Omental fat pad (tissue), 4 donors: ENCODE measurements at places on chromosomes 13 and 19.

- no peak for DNase-seq
Measured at GRCh38 chr13:33927315-33927714, 109.4 kb downstream of the RFC3 start.

GRCh38 chr19:15297416-15298224, 34.7 kb downstream of the BRD4 start:
- no peak for DNase-seq

GRCh38 chr13:50033725-50034124, 18.5 kb downstream of the KCNRG start:
- DNase-seq = no peak

GRCh38 chr19:43688059-43688701, 18.2 kb upstream of the PLAUR start:
- DNase-seq = no peak

DNA sequence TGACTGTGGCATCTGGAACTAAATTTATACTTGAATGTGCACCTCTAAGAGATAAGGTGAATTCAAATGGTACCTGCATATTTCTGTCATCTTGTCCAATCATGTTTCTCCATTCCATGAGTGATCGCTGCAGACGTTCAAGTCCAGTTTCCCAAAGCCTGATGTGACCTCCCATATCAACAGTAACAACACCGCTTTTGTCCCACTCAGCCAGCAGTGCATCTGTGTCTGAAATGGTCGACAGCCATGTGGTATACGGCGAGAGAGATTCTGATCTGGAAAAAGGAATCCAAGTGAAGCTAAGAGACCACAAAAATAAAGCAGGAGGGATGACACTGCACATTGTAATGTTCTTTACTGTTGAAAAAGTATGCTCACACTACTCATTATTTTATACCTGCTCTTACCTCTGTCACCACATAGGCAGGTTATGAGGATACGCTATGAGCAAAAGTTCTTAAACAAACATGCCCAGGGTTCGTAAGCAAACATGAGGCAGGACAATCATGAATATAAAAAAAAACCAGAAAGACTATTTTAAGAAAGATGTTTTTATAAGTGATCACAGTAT, 213.6 kb downstream of the RGCC start:
- DNase-seq = no peak

GRCh38 chr13:90365130-90365529, 982.4 kb upstream of the MIR17HG start:
- DNase-seq = no peak

DNA sequence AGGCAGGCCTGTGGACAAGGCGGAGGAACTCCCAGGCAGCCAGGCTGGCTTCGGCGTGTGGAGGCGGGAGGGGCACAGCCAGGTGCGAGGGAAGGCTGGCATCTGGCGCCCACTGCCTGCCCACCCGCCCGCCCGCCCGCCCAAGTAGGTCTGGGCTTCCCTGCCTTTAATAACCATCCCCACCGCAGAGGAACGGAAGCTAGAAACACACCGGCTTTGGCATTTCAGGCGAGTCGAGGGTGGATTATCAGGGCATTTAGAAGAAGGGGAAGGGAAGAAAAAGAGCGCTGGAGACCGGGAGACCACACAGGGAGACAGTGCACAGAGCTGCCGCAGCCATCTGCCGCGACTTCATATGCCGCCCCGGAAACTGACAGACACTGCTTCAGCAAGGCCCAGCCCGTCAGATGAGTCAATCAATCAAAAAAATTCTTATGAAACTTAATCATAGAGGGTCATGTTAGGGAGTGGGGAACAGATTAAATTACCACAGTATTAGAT, 199.7 kb downstream of the TSHZ3 start:
- DNase-seq = no peak

DNA sequence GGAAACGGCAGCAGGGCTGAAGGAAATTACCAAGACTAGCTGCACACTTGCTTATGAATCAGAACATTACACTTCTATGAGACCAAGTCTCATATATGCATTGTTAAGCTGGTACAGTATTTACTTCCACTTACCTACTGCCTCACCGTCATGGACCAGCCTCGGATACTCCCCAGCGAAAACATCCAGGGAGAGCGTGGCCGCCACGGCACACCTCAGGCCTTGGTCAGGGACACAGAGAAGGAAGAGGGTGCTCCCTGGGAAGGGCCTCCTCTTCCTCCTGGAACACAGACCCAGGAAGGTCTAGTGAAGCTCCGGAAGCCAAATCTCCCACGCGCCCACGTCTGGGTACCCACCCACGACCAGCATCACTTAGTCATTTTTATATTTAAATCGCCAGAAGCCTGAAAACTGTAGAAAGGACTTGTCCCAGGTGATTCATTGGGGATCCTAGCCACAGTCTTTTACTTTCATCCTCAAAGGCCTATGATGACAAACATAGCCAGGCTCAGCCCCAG, 24.4 kb upstream of the MTIF3 start:
- no peak for DNase-seq

- DNase-seq = no peak
Measured at GRCh38 chr13:77599351-77599750, 63.8 kb downstream of the SCEL start.

DNA sequence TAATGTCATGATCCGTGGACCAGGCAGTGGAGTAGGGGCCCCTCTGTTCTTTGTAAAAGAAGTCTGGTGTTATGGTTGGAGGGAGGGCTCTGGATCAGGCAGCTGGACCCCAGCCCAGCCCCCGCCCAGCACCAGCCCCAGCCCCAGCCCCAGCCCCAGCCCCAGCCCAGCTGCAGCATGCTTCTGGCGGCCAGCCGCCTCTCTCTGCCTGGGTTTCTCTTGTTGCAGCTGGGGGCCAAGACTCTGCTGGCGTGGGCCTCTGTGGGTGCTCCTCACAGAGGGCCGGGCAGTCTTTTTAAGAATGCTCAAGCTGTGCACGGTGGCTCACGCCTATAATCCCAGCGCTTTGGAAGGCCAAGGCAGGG, 17.9 kb downstream of the DOT1L start:
- DNase-seq = no peak

- DNase-seq = no peak
Measured at GRCh38 chr19:40805258-40805868, 6.4 kb downstream of the EGLN2 start.

- DNase-seq = no peak
Measured at GRCh38 chr13:73223372-73223781, 164.6 kb downstream of the KLF5 start.

GRCh38 chr19:873561-874041, 14.1 kb downstream of the CFD start:
- DNase-seq = no peak

- no peak for DNase-seq
Measured at GRCh38 chr19:33788676-33789075, 8.0 kb upstream of the KCTD15 start.

DNA sequence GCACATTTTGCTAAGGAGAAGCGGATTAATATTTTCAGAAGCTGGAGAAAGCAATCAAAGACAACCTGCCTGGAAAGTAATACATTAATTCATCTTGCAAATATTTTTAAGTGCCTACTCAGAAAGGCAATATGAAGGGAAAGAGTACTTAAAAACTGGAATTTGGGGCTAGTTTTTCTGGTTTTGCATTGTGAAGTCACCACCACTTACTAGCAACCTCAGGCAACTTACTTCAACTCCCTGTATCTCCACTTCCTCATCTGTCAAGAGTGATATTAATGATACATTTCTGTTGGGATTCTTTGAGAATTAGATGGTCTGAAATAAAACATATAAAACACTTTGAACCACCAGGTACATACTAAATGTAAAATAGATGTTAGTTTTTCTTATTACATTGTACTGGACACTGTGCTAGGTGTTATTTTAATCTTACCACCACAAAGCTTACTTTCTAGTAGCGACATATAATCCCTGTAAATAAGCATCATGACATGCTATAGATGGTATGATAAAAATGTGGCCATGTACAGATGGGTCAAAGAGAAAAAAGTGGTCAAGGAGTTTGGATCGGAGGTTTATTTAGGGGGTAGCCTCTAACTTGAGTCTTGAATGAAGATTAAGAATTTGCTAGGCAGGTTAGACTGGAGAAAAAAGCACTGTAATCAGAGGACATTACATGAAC, 101.2 kb downstream of the SPRY2 start:
- no peak for DNase-seq

- no peak for DNase-seq
Measured at GRCh38 chr19:3100331-3100730, 6.2 kb downstream of the GNA11 start.

DNA sequence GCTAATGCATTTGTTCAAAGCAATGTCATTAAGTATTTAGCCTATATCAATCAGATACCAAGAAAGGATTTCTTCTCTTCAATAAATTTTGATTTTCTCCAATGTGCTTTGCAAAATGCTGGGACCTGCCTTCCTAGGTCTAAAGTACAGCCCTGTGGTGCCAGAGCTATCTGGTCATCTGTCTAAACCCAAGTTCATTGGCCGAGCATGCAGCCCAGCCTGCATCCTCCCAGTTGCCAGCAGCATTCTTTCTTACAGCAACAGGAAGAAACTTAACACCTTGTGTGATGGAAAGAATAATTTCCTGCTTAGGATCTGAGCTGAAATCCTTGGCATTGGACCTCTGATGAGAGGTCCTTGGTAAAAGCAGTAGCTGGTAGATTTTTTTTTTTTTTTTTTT, 310.0 kb downstream of the RBM26 start:
- no peak for DNase-seq
